ENCODE measurements at places on chromosomes 2 and 18. TPM values are rescaled to one million over a fixed set of nuclear protein-coding genes. Genes with fewer than 3 reads are reported as not detected.

The CRYGC gene
- not detected for total RNA-seq

The LRRTM4 gene
- total RNA-seq = not detected

The ARHGAP28 gene
- 0.30 TPM for total RNA-seq

The UGT1A10 gene
- total RNA-seq = not detected

The ACVR1C gene
- total RNA-seq = 0.37 TPM

The INHBB gene
- total RNA-seq = not detected

The ACADL gene
- 0.59 TPM for total RNA-seq

Data from smooth muscle cell of the umbilical artery (primary cell).